ENCODE measurements at places on chromosomes 4 and X. TPM values are rescaled to one million over a fixed set of nuclear protein-coding genes. Genes with fewer than 3 reads are reported as not detected.

NUP62CL gene
- 9.2 TPM for total RNA-seq

TMPRSS11E gene
- 2.3 TPM for total RNA-seq

DMP1 gene
- total RNA-seq: not detected

FGF13 gene
- total RNA-seq: 16.6 TPM

DKK2 gene
- 0.22 TPM for total RNA-seq

C4orf54 gene
- 0.19 TPM for total RNA-seq

TENM3 gene
- 6.8 TPM for total RNA-seq

CLIC2 gene
- 22.8 TPM for total RNA-seq

THAP6 gene
- total RNA-seq: 22.1 TPM

APLN gene
- 0.31 TPM for total RNA-seq

SMAD1 gene
- 39.5 TPM for total RNA-seq

MAGT1 gene
- 86.8 TPM for total RNA-seq

CDX4 gene
- total RNA-seq: not detected

HTN1 gene
- total RNA-seq: not detected

DNA sequence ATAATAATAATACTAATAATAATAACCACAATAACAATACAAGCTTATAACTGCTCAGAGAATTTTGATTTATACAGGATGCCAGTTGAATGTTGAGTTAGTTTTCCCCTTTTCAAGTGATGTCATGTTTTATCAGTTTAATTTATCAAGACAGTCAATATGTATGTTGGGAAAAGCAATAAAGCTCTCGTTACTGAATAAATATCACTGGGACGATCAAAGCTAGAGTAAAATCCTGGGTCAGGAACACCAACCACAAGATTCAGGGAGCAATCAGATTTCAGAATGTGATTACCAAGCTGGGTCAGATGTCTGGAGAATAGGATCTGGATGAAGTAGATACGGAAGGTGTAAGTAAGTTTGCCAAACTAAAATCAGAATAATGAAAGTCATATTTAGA lies 179.6 kb downstream of the GRID2 start:
- DNase-seq: no peak

DNA sequence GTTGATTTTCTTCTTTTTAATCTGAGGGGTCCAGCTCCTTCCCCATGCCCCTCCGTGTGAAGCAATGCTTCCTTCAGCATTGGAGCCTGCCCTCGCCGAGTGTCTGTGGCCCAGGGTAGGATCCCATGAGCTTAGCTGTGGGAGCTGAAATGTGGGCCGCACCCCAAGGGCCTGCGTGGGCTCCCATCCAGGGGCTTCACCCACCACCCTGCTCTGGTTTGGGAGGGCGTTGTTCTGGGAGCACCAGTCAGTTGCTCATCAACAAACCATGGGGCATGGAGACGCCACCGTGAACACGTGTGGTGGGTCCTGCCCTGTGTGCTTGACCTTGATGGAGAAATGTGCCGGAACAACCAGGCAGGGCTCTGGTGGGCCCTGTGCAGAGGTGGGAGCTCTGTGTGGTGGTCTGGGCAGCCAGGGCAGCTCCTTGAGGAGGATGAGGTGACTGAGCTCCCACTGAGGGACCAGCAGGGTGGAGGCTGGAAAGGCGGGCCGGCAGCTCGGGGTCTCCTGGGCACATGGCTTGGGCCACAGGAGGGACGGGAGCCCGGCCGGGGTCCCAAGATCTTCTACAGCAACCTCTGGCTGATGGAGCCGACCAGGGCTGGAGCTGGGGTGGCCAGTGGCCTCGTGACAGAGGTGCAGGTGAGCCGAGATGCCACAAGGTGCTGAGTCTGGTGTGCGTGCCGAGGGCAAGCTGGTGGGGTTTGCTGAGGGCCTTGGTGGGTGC lies 39.6 kb upstream of the NKX1-1 start:
- peak; percentile 59 for DNase-seq

GRCh38 chr4:76363556-76364290 lies 57.2 kb downstream of the STBD1 start:
- no peak for DNase-seq

- DNase-seq: no peak
Measured at GRCh38 chr4:150302553-150302952, 224.3 kb downstream of the DCLK2 start.

- no peak for DNase-seq
Measured at GRCh38 chr4:175091649-175092048, 173.5 kb downstream of the ADAM29 start.

DNA sequence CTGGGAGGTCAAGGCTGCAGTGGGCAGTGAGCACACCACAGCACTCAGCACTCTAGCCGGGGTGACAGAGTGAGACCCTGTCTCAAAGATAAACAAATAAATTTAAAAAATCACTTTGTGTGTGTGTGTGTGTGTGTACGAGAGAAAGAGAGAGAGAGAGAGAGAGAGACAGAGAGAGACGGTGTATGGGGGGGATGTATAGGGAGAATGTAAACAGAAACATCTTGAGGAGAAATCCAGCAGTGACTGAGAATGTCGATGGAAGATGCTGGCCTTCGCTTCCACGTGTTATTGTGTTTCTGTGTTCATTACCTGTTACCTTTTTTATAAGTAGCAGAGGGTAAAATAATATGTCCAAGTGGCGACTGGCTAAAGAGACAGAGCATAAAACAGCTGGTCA lies 23.6 kb upstream of the RBPJ start:
- DNase-seq: no peak

GRCh38 chr4:138085736-138086305 lies 156.3 kb downstream of the SLC7A11 start:
- peak; percentile 55 for DNase-seq

GRCh38 chr4:72531322-72531721 lies 37.7 kb downstream of the ADAMTS3 start:
- no peak for DNase-seq

- no peak for DNase-seq
Measured at GRCh38 chr4:36000941-36001557, 243.3 kb downstream of the ARAP2 start.

GRCh38 chr4:120056246-120056645 lies 10.4 kb downstream of the MAD2L1 start:
- DNase-seq: peak; percentile 48

DNA sequence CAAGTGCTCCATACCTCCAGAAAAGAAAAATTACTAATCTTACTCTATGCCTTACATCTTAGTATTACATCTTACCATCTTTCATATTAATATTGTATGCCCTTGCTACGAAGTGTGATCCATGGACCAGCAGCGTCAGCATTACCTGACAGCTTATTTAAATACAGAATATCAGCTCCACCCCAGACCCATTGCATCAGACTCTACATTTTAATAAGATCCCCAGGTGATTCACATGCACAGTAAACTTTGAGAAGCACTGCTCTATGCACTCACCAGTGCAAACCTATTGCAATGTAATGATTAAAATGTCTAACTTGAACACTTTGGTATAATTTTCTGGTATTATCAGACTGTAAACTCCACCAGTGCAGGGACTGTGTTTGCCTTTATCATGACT lies 14.1 kb upstream of the SH3D19 start:
- DNase-seq: no peak

- no peak for DNase-seq
Measured at GRCh38 chrX:149010013-149010852, 494.9 kb downstream of the IDS start.

- no peak for DNase-seq
Measured at GRCh38 chrX:70172221-70172620, 5.1 kb upstream of the DGAT2L6 start.

DNA sequence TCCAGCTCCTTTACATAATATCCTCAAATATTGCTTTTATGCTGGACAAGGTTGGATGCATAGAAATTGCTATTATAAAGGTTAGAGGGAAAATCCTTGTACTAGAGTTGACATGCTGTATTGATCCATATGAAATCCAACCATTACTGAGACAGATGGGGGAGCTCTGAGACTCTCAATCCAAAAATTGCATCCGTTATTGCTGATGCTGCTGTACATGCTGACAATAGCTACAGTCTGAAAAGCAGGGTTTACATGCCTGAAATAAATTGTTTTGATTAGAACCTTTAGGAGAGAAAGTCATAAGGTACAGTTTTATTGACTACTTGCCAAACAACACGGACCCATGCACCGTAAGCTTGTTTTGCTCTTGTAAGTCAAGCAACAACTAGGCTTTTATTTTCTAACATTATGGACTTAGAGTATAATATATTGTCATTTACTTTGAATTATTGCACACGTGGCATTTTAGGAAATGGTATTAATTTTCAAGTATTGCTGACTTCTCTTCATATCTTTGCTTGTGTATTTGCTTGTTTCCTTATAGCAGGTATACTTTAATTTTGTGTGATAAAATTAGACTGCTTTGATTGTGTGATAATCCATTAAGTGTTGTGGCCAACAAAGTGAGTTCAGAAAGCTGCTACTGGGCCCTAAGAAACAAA lies 1365.2 kb downstream of the STIM2 start:
- DNase-seq: no peak

- no peak for DNase-seq
Measured at GRCh38 chr4:152087335-152087734, 326.5 kb upstream of the GATB start.

GRCh38 chr4:156606554-156607477 lies 364.8 kb downstream of the PDGFC start:
- DNase-seq: no peak

- DNase-seq: peak; percentile 84
Measured at GRCh38 chr4:52376132-52376704, 282.9 kb downstream of the USP46 start.

GRCh38 chr4:38065176-38065575 lies 105.0 kb downstream of the PTTG2 start:
- DNase-seq: no peak

GRCh38 chrX:12894074-12895030 lies 12.1 kb upstream of the TLR8 start:
- no peak for DNase-seq

DNA sequence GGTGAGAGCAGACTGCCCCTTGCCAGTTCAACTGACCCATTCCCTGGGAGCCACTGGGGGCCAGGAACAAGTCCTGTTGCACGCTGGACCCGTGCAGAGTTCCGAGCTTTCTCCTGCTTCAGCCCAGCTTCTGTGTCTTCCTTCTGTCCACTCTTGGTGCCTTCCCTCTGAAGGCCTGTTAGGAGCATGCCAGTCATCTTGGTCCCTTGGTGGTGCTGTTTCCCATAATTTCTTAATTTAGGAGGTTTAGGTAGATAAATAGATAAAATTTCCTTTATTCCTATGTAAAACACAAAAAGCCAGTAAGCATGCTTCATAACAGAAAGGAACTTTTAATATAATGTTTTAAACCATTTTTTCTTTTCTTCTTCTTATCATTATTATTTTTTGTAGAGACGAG lies 672.7 kb downstream of the CCSER1 start:
- DNase-seq: no peak

- no peak for DNase-seq
Measured at GRCh38 chr4:24796620-24797019, 1.2 kb downstream of the SOD3 start.

- no peak for DNase-seq
Measured at GRCh38 chr4:53459548-53459947, 82.1 kb downstream of the FIP1L1 start.

GRCh38 chr4:39587881-39588280 lies 50.8 kb downstream of the SMIM14 start:
- no peak for DNase-seq

GRCh38 chr4:11596989-11597388 lies 168.3 kb upstream of the HS3ST1 start:
- DNase-seq: no peak

GRCh38 chr4:140695483-140695882 lies 60.7 kb downstream of the TBC1D9 start:
- DNase-seq: no peak

GRCh38 chrX:9310616-9311015 lies 154.2 kb upstream of the TBL1X start:
- no peak for DNase-seq

GRCh38 chr4:180054291-180054690 lies 2188.9 kb upstream of the TENM3 start:
- DNase-seq: no peak

- DNase-seq: no peak
Measured at GRCh38 chrX:119640731-119641170, 34.5 kb upstream of the NKRF start.

- DNase-seq: no peak
Measured at GRCh38 chrX:17214962-17215361, 160.0 kb upstream of the NHS start.

GRCh38 chr4:175784986-175785525 lies 27.0 kb downstream of the GPM6A start:
- DNase-seq: no peak

DNA sequence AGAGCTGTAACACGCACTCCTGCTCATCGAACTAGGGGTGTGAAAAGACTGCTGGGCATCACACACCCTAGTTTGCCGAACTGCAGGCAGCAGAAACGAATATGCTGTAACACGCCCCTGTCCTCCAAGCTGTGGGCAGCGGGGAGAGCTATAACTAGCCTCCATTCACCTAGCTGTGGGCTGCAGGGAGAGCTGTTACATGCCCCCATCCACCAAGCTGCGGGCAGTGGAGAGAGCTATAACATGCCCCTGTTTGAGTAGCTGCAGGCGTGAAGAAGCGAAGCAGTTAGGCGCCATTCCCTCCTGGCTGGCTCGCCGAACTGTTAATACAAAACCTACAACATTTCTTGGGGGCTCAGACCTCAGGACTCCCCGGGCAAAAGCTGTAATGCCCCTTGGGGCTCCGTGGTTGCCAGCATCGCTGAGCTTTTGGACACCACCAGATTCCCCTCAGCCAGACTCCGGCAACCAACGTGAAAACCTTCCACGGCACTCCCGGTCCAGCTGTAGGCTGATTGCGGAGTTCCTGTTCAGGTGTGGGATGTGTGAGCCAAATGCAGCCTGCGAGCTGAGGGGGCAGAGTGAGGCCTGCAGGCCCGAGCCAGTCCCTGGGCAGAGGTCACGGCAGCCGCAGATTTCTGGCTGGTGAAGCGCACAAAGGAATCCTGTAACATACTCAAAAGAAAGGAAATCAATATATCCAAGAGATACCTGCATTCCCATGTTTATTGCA lies 41.1 kb upstream of the ANKRD17 start:
- DNase-seq: no peak

DNA sequence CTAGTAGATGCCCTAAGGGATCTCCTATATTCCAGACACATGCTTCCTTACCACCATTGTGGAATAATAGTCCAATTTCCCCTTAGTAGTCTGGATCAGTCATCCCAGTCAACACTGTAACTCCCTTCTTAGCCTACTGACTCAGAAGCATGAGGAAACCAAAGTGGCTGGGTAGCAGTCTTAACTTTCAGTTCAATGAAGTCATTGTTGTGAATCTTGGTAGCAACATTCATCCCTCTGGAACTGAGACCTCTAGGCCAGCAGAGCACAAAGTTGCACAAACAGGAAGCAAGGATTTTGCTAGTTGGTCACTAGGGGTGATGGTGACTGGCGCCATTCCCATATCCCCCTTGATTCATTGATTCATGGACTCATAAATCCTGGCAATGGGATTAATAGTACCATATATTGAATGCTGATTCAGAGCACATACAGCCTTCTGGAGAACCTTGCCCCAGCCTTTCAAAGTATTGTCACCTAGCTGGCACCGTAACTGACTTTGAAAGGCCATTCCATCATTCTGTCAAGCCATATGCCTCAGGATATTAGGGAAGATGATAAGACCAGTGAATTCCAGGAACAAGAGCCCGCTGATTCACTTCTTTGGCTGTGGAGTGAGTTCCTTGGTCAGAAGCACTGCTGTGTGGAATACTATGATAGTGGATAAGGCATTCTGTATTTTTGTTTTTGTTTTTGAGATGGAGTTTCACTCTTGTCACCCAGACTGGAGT lies 19.7 kb upstream of the GPAT3 start:
- no peak for DNase-seq

- DNase-seq: peak; percentile 84
Measured at GRCh38 chr4:110196206-110196870, 2.1 kb downstream of the ELOVL6 start.
